ENCODE measurements at places on chromosomes 16 and 17.
A peak's percentile ranks its signal among the peaks of the same experiment; 100 is the strongest.

- DNase-seq, result no peak
These were observed 102.5 kb downstream of the SALL1 start for GRCh38 chr16:51048544-51048943.

- DNase-seq, result no peak
These were observed 13.3 kb downstream of the CES4A start for GRCh38 chr16:67001726-67002125.

DNA sequence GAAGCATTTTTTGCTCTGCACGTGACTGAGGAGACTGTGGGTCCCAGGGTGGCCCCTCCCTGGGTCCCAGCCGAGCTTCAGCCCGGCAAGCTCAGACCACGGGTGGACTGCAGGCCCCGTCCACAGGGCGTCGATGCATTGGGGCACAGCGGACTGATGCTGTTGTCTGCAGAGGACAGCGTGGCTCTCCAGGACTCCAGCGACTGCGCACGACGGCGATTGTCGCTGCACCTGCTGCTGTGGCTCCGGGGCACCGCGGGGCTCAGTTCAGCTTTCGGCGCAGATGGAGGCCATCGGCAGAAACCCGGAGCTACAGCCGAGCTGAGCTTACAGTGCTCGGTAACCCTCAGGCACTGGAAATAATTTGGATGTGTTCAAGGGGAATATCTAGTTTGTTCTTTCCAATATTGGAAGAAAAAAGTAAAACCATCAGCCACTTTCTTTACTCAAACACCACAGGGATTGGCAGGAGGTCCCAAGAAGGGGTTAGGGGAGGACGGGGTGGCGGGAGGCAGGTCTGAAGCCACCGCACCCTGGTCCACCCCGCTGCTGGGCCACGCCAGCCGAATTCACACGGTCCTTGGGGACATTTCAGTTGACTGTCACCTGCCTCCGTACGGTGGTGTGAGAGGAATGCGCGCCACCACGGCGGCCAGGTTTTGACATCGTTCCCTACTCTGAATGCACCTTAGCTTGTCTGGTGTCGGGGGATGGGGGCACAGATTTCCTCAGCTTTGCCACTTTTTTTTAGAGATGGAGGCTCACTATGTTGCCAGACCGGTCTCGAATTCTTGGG lies 88.7 kb upstream of the RPH3AL start:
- DNase-seq, result no peak

GRCh38 chr17:80415626-80416137 lies 715 bp downstream of the ENDOV start:
- DNase-seq, result no peak

DNA sequence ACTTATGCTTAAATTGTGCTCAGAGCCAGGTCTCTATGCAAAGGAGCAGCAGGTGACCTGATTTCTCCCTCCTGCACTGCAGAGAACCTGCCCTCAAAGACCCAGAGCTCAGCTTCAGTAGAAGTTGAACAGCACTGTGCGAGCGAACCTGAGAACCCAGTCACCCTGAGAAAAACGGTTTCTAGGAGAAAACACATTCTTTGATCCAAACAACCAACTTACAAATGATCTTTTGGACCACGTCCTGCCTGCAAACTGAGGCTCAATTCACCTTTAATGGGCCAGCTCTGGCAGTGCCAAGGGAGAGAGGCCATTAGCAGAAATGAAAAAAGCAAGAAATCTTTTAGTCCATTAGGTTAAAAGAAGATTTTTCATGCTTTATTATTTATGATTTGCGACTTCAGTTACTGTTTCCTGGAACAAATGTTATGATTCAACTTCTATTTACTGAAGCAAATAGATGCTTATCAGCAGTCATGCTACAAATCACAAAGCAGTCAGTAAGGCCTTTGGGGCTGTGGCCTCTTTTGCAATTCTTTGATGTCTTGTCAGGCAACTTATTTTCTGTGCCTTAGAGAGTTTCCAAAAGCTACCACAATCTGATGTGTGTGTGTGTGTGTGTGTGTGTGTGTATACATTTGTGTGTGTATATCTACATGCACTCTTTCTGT lies 65.7 kb upstream of the LRRC37A3 start:
- peak; percentile 25 for DNase-seq

DNA sequence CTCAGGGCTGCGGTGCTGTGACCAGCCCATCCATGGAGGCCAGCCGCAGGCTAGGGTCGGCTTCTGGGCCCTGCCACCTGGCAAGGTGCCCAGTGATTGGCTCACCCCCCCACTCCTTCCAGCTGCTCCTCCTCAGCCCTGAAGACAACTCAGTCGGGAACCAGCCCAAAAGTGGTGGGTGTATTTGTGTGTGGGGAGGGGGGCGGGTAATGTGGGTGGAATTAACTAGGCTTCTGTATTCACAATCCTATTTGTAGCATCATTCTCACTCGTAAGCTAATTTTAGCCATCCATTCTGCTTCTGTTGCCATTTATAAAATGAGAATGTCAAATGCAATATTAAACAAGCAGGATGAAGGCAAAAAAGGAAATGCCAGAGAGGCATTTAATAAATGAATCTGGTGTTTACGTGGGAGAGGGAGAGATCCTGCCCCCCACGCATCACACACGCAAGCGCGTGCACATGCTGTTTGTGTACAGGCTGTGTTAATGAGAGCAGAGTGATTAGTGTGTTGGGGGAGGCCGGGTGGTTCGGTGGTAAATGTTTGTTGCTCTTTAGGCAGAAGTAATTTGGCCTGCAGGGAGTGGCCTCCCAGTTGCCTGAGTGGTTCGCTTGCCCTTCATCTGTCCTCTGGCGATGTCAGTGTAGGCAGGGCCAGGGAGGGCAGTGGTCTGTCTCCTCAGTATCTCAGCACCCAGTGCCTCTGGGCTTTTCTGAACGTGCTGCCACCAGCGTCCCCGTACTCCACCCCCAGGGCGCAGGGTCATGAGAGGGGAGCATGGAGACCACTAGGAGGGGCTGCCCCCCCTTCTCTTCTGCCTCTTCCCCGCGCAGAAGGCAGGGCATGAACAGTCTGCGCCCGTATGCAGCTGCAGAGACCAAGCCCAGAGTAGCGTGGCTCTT lies 140.1 kb downstream of the CCDC182 start:
- no peak for DNase-seq

DNA sequence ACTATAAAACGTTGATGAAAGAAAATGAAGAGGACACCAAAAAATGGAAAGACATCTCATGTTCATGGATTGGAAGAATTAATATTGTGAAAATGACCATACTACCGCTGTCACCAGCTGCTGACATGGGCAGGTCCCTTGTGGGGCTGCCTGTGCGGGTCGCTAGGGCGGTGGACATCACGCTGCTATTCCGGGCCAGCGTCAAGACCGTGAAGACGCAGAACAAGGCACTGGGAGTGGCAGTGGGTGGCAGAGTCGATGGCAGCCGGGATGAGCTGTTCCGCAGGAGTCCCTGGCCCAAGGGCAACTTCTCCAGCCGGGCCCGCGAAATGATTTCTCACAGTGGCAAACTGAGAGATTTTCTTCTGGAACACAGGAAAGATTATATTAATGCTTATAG lies 48.2 kb upstream of the NSRP1 start:
- DNase-seq, result no peak

DNA sequence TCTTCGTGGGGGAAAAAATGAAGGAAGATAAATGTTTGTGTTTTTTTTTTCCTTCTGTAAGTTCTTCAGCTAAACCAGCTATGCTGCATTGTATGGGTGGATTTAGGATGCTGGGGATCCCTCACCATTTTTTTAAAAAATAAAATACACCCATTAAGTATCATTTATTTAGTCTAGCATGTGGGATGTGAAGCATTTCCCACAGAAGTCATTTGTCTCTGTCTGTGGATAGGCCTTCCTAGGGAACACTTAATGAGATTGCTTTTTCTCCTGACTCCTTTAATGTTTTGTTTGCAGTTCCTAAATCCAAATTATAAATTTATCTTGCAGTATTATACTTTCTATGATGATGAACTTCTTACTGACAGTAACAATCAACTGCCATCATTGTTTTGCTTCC lies 146.7 kb downstream of the PPM1E start:
- DNase-seq, result no peak
